ENCODE measurements at places on chromosomes 5 and 9.
A peak's percentile ranks its signal among the peaks of the same experiment; 100 is the strongest.

- H3K27me3 ChIP-seq: no peaks in the 10 kb centered on the region
- H3K4me1 ChIP-seq: peaks cover 3% of the 10 kb centered on the region
- no peak overlapping the region for H3K4me3 ChIP-seq
- peak; percentile 4 for DNase-seq
- no peak overlapping the region for H3K27ac ChIP-seq
- H3K36me3 ChIP-seq: no peaks in the 10 kb centered on the region
Measured at GRCh38 chr5:8676695-8677094, 807.7 kb downstream of the MTRR start.

DNA sequence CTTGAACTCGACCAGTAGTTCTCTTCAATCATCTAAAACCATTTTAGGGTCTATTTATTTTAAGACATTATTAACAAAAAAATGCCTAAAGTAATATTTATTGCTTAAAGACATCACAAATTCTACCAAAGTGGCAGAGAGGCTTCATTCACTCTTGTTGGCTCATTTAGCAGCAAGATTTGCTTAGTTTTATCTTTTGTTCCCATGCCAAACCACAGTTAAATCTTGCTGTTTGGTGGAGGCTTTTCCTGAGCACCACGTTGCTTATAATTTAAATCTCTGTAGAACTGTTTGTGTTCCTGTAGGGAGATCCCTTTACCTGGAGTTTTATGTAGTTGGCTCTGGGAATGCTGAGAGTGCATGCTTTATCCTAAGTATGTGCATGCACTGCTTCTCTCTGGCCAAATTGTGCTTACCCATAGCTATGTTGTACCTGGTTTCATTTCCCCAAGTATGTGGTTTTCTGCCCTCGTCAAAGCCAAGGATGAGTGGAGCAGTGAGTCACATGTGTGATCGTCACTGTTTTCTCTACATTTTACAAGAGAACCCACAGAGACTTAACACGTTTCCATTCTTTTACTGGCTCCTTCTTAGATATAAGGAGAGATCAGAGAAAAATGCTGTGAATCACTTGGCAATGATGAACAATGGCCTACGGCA is 42.1 kb upstream of the MAST4 start:
- no peak overlapping the region for H3K27ac ChIP-seq
- H3K27me3 ChIP-seq: no peaks in the 10 kb centered on the region
- H3K4me1 ChIP-seq: no peaks in the 10 kb centered on the region
- H3K36me3 ChIP-seq: no peaks in the 10 kb centered on the region

DNA sequence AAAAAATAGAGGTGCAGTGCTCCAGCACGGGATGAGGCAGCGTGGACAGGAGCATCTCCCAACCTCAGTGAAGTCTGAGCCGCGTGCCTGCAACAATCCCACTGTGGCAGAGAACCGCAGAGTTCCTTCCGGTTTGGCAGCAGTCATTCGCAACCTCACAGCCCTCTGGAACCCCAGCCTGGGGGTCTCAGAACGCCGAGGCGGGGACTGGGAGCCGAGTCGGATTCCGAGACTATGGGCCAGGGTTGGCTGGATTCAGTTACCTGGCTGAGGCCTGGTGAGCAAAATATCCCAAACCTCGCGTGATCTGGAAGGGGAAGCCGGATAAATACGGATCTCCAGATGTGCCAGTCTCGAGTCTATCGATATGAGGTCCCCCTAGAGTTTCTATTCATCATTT is 27.0 kb downstream of the CDKN2A start:
- no peak overlapping the region for H3K4me3 ChIP-seq
- peaks cover 4% of the 10 kb centered on the region for H3K4me1 ChIP-seq
- H3K36me3 ChIP-seq: peaks cover 11% of the 10 kb centered on the region

DNA sequence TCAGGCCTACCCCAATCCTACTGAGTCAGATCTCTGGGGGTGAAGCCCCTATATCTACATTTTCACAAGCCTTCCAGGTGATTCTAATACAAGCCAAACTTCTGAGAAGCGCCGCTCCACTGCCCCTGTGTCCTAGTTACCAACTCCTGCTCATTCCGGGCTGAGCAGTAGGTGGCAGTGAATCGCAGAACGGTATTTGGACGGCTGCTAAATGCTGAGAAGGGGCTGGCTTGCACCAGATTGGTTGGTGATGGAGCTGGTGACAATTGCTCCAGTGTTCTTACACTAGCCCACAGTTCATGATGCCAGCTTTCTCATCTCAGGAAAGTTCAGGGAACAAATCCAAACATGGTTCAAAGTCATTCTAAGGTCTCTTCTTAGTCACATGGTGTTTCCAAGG is 31.1 kb upstream of the FGF1 start:
- no peak overlapping the region for H3K27ac ChIP-seq
- H3K4me1 ChIP-seq: peaks cover 5% of the 10 kb centered on the region
- peak; percentile 51 for DNase-seq
- no peak overlapping the region for H3K4me3 ChIP-seq

DNA sequence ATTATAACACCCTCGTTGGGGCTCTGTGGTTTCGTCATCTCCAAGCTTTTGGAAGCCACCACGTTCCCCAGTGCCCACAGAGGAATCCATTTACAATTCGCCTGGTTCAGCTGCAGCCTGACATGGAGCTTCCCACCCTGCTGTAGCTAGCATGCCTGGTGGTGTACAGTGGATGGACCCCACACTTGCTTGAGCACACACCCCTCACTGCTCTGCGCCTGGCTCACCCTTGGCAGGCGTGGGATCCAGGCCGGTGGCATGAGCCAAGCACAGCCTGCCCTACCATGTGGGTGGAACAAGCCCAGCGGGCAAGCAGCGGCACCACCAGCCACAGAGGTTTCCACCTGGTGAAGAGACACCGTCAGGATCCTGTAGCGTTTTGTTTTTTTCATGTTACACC is 1045.7 kb upstream of the CDH9 start:
- H3K27ac ChIP-seq: no peak overlapping the region
- H3K4me1 ChIP-seq: no peaks in the 10 kb centered on the region
- H3K4me3 ChIP-seq: no peak overlapping the region
- DNase-seq: no peak
- H3K36me3 ChIP-seq: no peaks in the 10 kb centered on the region
- no peaks in the 10 kb centered on the region for H3K27me3 ChIP-seq

GRCh38 chr9:91433180-91433579 is 9.5 kb upstream of the NFIL3 start:
- peak; percentile 98 for DNase-seq
- no peak overlapping the region for H3K27ac ChIP-seq
- H3K36me3 ChIP-seq: no peaks in the 10 kb centered on the region
- H3K4me1 ChIP-seq: peaks cover 6% of the 10 kb centered on the region
- H3K27me3 ChIP-seq: no peaks in the 10 kb centered on the region
